Kidney (tissue), 22 donors: ENCODE measurements at places on chromosomes 3 and 15. TPM values are rescaled to one million over a fixed set of nuclear protein-coding genes. Genes with fewer than 3 reads are reported as not detected.

DNA sequence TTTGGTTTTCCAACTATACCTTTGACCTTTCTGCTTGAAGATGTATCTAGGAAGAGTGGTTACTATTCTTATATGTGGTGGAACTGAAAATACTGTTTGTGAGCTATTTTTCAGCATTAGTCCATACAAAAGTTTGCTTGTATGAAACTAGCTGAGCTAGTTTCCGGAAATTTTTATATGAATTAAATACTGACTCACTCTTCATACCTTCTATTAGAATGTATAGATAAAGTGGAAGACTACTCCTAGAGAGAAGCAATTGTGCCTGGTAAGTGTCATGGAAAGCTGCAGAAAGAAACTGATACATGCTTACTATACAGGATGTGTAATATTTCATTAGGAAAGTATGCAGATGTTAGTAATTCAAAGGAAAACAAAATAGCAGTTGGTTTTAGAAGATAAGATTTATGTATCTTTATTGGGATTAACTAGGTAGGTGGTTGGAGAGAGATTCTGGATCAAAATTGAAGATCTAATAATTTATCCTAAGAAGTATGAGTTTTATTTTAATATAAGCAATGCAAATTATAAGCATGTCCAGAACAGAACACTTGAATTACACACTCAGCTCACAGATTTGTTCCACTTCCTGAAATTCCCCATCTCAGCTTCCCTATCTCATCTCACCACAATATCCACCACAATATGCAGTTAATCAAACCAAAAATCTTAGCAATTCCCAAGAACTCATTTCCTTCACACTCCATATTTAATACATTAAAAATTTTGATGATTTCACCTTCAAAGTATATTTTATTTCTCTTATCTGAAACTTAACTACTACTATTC, 82.8 kb downstream of the BCHE start:
- DNase-seq: no peak

DNA sequence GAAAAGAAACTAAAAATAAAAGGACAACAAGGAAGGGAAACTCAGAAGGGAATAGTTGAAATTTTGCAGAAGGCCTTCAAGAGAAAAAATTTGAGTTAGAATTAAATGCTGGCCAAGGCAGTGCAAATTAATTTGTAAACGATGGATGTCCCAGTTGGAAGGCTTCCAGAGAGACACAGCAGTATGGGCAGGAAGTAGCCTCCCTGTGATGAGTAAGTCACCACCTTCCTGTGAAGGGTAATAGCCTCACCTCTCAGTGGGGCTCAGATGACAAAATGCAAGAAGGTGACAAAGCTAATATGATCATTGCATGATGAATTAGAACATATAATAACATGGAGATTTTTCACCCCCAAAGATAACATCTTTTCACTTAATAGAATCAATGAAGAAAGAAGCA, 27.3 kb upstream of the TMCO5A start:
- DNase-seq: no peak

GRCh38 chr3:10387881-10388609, 67.1 kb upstream of the SEC13 start:
- DNase-seq: no peak

- DNase-seq: no peak
Observed at GRCh38 chr3:155647206-155647605, 97.7 kb downstream of the PLCH1 start.

PML gene
- 82.9 TPM for total RNA-seq

ADAMTS9 gene
- total RNA-seq: 117 TPM

MME gene
- 8.4 TPM for total RNA-seq
